Stimulated activated memory B cell treated with anti-CD40 and anti-IgM and Interleukin-4, amounts not matched to agents 10 μg/mL and 1 μg/mL and 100 μg/mL, for 72 hours (primary cell): ENCODE measurements at places on chromosomes 3 and 15.

GRCh38 chr15:73840771-73841170 is 32.6 kb upstream of the TBC1D21 start:
- H3K4me3 ChIP-seq = no peak overlapping the region
- no peaks in the 10 kb centered on the region for H3K36me3 ChIP-seq
- ATAC-seq = no peak
- H3K27ac ChIP-seq = no peak overlapping the region

GRCh38 chr15:90189781-90190467 is 11.2 kb upstream of the SEMA4B start:
- no peaks in the 10 kb centered on the region for H3K36me3 ChIP-seq
- H3K27me3 ChIP-seq = no peaks in the 10 kb centered on the region
- H3K4me3 ChIP-seq = peak overlapping the region; percentile 83
- peaks cover 78% of the 10 kb centered on the region for H3K4me1 ChIP-seq

DNA sequence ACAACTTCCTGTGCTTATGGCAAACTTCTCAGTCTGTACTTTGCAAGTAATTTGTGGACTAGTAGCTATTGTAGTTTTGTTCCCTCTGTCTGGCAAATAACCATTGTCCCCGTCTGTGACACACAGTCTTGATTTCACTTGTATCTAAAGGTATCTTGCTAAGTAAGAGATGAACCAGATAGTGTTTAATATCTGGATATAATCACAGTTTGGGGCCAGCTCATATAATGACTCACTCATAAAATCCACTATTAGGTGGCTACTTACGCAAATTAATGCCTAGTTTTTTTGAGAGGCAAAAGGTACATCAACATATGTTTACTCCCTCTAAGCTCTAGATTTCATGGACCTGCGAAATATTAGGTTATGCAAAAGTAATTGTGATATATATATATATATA is 30.4 kb downstream of the VGLL3 start:
- H3K27me3 ChIP-seq = no peaks in the 10 kb centered on the region
- no peak overlapping the region for H3K4me3 ChIP-seq
- no peaks in the 10 kb centered on the region for H3K36me3 ChIP-seq
- H3K4me1 ChIP-seq = no peaks in the 10 kb centered on the region
- no peak overlapping the region for H3K27ac ChIP-seq

DNA sequence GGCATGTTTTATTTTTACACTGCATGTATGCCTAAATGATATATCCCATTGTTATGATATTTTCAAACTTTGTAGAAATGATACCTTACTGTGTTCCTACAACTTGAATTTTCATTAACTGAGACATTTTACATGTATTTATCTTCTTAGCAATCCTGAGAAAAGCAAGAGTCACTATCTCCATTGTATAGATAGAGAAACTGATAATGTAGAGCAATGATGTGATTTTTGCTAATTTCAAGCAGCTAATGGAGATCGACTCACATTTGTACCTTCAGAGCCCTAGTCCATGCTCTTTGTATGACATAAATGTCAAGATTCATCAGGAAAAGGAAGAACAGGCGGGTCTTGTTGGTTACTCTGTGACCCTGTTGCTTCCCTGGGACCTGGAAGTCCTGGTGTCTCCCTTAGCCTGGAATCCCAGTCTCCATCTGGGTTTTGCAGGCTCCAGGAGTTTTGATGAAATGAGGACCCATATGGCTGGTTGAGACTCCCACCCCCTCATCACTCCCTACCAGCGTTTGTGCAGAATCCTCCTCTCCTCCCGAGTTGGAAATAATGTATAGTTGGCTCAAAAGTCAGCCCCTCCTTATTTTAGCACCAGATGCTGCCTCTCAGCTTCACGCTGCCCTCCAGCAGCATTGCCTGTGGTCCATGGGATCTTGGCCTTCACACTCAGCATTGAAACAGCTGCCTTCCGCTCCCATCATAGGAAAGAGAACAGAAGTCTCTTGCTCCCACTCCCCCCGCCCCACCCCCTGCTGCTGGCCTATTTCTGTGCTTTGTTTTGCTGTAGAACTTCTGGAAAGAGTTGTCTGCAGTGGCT is 67.1 kb downstream of the APBA2 start:
- H3K36me3 ChIP-seq = no peaks in the 10 kb centered on the region
- no peak overlapping the region for H3K4me3 ChIP-seq
- H3K27ac ChIP-seq = no peak overlapping the region
- peaks cover 8% of the 10 kb centered on the region for H3K4me1 ChIP-seq

- H3K4me3 ChIP-seq = no peak overlapping the region
- H3K27me3 ChIP-seq = peaks cover 36% of the 10 kb centered on the region
- H3K27ac ChIP-seq = no peak overlapping the region
- H3K4me1 ChIP-seq = peaks cover 4% of the 10 kb centered on the region
Observed at GRCh38 chr15:35019404-35020327, 31.6 kb upstream of the ZNF770 start.

- peaks cover 29% of the 10 kb centered on the region for H3K36me3 ChIP-seq
- H3K4me3 ChIP-seq = no peak overlapping the region
- peaks cover 28% of the 10 kb centered on the region for H3K4me1 ChIP-seq
- H3K27me3 ChIP-seq = no peaks in the 10 kb centered on the region
- no peak for ATAC-seq
- H3K27ac ChIP-seq = no peak overlapping the region
Observed at GRCh38 chr3:196778755-196779154, 39.1 kb downstream of the PAK2 start.

DNA sequence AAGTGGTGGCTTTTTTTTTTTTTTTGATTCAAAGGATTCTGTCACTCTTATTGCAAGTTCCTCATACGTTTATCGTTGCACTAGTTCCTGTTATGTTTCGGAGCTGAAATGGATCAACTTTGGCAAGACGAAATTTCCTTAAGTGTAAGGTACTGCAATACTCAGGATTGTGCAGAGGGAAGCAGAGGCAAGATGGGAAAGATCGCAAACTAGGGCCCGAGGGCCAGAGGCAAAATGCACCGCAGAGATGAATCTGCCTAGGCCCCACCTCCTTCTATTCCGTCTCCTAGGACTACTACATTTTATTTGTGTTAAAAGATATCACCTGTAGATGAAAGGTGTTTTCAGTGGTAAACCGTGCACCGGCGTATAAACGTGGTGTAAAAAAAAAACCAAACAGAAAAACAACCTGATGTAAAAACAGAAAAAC is 331 bp downstream of the RNU6-1 start:
- peak overlapping the region; percentile 89 for H3K27ac ChIP-seq
- peak; percentile 32 for ATAC-seq
- peaks cover 24% of the 10 kb centered on the region for H3K27me3 ChIP-seq
- H3K36me3 ChIP-seq = no peaks in the 10 kb centered on the region

- H3K36me3 ChIP-seq = no peaks in the 10 kb centered on the region
- no peak for ATAC-seq
- H3K27me3 ChIP-seq = peaks cover 49% of the 10 kb centered on the region
Observed at GRCh38 chr15:40500568-40501330, 30.0 kb downstream of the CHST14 start.

- H3K4me1 ChIP-seq = no peaks in the 10 kb centered on the region
- no peaks in the 10 kb centered on the region for H3K27me3 ChIP-seq
- no peak for ATAC-seq
- H3K36me3 ChIP-seq = no peaks in the 10 kb centered on the region
Observed at GRCh38 chr3:146646261-146646660, 41.1 kb upstream of the PLSCR5 start.

GRCh38 chr3:153845311-153845710 is 275.9 kb upstream of the ARHGEF26 start:
- ATAC-seq = no peak
- H3K27me3 ChIP-seq = no peaks in the 10 kb centered on the region
- no peak overlapping the region for H3K4me3 ChIP-seq
- H3K36me3 ChIP-seq = no peaks in the 10 kb centered on the region
- H3K4me1 ChIP-seq = no peaks in the 10 kb centered on the region

GRCh38 chr3:152183473-152183872 is 85.3 kb upstream of the MBNL1 start:
- no peak overlapping the region for H3K4me3 ChIP-seq
- no peaks in the 10 kb centered on the region for H3K36me3 ChIP-seq
- ATAC-seq = peak; percentile 71
- peak overlapping the region; percentile 70 for H3K27ac ChIP-seq
- no peaks in the 10 kb centered on the region for H3K27me3 ChIP-seq

- H3K27ac ChIP-seq = no peak overlapping the region
- H3K27me3 ChIP-seq = no peaks in the 10 kb centered on the region
- H3K4me1 ChIP-seq = no peaks in the 10 kb centered on the region
- no peak for ATAC-seq
- no peak overlapping the region for H3K4me3 ChIP-seq
Observed at GRCh38 chr3:97177242-97177641, 362.8 kb downstream of the EPHA6 start.

- H3K4me1 ChIP-seq = no peaks in the 10 kb centered on the region
- no peaks in the 10 kb centered on the region for H3K36me3 ChIP-seq
- no peaks in the 10 kb centered on the region for H3K27me3 ChIP-seq
Observed at GRCh38 chr3:139448104-139448503, 28.2 kb downstream of the RBP2 start.

GRCh38 chr15:82064824-82065223 is 19.0 kb upstream of the MEX3B start:
- no peak for ATAC-seq
- no peak overlapping the region for H3K4me3 ChIP-seq
- no peaks in the 10 kb centered on the region for H3K36me3 ChIP-seq
- H3K4me1 ChIP-seq = peaks cover 6% of the 10 kb centered on the region
- no peak overlapping the region for H3K27ac ChIP-seq

- H3K27ac ChIP-seq = no peak overlapping the region
- no peaks in the 10 kb centered on the region for H3K27me3 ChIP-seq
- no peak for ATAC-seq
- H3K4me3 ChIP-seq = no peak overlapping the region
- peaks cover 9% of the 10 kb centered on the region for H3K36me3 ChIP-seq
Observed at GRCh38 chr3:93994056-93994455, 14.1 kb downstream of the ARL13B start.

DNA sequence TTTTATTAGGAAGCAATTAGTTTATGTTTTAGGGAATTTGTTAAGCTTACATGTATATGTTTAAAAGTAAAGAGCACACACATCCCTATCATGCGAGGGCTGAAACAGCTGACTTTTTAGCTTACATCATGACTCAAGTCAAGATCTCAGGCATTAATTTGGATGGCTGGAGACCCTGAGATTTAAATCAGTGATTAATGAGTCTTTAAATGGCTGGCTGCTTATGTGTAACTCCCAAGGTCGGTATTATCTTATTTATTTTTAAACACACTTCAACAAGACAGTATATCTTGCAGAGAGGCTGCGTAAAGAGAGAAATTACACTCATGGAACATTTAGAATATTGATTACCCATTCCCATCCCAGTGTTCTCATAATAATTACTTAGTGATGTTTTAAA is 169.4 kb downstream of the KBTBD8 start:
- H3K27me3 ChIP-seq = no peaks in the 10 kb centered on the region
- no peak overlapping the region for H3K4me3 ChIP-seq
- no peak for ATAC-seq
- no peaks in the 10 kb centered on the region for H3K4me1 ChIP-seq

DNA sequence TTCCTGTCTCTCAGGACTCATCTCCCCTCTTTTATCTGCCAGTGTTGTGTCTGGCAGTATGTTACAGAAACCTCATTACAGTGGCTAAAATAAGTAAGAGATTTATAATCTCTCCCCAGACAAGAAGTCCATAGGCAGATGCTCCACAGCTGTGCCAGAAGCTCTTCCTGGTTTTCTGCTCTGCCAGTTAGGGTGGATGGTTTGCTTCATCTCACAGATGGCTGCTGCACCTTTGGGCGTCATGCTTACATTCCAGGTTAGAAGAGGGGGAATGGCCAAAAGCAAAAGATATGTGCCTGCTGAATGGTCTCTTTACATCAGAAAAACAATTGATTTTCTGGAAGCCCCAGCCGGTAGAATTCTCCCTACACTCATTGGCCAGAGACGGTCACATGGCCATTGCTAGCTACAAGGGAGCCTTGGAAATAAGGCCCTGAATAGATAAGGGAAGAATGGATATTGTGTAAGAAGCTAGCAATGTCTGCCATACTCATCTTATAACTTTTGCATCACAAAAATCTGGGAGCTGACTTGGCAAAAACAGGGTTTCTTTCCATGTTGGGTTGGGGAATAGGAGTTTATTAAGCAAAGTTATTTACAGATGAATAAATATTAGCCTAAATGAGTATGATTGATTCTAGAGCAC is 91.1 kb downstream of the PDCD6IP start:
- ATAC-seq = no peak
- no peaks in the 10 kb centered on the region for H3K27me3 ChIP-seq

- no peak overlapping the region for H3K27ac ChIP-seq
- H3K4me3 ChIP-seq = no peak overlapping the region
- peaks cover 8% of the 10 kb centered on the region for H3K27me3 ChIP-seq
- no peak for ATAC-seq
- no peaks in the 10 kb centered on the region for H3K36me3 ChIP-seq
Observed at GRCh38 chr3:113193719-113194118, 17.6 kb upstream of the BOC start.

DNA sequence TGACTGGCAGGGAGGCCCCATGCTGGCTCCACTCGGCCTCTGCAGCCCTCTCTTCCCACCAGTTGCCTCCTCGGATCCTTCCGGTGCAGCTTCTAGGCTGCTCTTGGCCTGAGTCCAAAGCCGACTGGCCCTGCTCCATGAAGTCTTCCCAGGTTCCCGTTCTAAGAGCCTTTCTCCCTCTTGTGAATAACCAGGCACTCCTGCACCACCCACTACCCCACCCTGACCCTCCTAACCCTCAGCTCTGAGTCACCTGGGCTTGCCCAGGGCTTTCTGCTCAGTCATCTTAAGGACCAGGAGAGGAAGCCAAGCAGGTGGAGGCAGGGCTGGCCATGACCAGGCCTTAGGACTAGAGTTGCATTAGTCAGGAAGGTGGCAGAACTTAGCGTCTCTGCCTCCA is 28.1 kb upstream of the CNBP start:
- H3K4me3 ChIP-seq = no peak overlapping the region
- H3K36me3 ChIP-seq = no peaks in the 10 kb centered on the region
- H3K27me3 ChIP-seq = peaks cover 23% of the 10 kb centered on the region
- no peak overlapping the region for H3K27ac ChIP-seq

- no peaks in the 10 kb centered on the region for H3K27me3 ChIP-seq
- H3K4me3 ChIP-seq = no peak overlapping the region
- no peaks in the 10 kb centered on the region for H3K36me3 ChIP-seq
- H3K4me1 ChIP-seq = no peaks in the 10 kb centered on the region
Observed at GRCh38 chr3:36663666-36664291, 100.6 kb downstream of the DCLK3 start.

- H3K27me3 ChIP-seq = no peaks in the 10 kb centered on the region
- peak overlapping the region; percentile 46 for H3K27ac ChIP-seq
- no peaks in the 10 kb centered on the region for H3K36me3 ChIP-seq
- ATAC-seq = peak; percentile 44
Observed at GRCh38 chr3:43180027-43180426, 74.1 kb upstream of the POMGNT2 start.

DNA sequence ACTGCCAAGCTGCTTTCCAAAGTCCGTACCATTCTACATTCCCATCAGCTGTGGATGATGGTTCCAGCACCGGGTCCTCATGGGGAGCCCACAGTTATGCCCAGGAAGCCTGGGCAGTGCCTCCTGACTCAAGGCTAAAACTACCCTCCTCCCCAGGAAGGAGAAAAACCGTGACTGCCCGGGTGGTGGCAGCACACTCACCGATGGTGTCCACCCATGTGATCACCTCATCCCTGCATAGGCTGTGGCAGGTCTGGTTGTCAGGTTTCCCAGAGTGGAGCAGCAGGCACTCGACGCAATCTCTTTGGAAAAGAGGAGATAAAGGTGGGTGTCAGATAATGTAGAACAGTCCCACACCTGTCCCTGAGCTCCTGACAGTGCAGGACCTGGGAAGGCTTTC is 38.6 kb downstream of the UMPS start:
- H3K27me3 ChIP-seq = peaks cover 59% of the 10 kb centered on the region
- peak; percentile 44 for ATAC-seq
- no peak overlapping the region for H3K4me3 ChIP-seq
- no peaks in the 10 kb centered on the region for H3K36me3 ChIP-seq
- no peak overlapping the region for H3K27ac ChIP-seq
